ENCODE measurements at places on chromosomes 3 and 15.

GRCh38 chr3:120024103-120024502 lies 70.1 kb downstream of the GSK3B start:
- no peak for DNase-seq

- no peak for DNase-seq
Observed at GRCh38 chr3:164465172-164465571, 613.1 kb downstream of the SI start.

DNA sequence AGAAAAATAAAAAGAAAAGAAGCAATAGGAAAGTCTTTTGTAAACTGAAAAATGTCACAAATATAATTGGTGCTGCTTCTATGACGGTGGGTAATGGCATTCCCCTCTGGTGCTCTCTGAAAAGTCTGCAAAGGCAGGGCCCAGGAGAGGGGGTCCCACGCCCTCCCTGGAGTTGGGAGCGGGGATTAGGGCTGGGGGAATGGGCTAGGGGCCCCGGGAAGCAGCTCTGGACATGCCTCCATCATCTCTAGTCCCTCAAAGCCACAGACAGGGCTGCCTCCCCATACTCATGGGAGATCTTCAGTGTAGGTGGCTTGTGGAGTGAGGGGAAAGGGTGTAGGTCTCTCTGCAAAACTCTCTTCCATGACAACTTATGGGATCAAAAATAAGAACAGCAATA lies 7.8 kb upstream of the RHCG start:
- no peak for DNase-seq

GRCh38 chr3:112889357-112889756 lies 42.7 kb upstream of the CD200R1L start:
- DNase-seq, result no peak

DNA sequence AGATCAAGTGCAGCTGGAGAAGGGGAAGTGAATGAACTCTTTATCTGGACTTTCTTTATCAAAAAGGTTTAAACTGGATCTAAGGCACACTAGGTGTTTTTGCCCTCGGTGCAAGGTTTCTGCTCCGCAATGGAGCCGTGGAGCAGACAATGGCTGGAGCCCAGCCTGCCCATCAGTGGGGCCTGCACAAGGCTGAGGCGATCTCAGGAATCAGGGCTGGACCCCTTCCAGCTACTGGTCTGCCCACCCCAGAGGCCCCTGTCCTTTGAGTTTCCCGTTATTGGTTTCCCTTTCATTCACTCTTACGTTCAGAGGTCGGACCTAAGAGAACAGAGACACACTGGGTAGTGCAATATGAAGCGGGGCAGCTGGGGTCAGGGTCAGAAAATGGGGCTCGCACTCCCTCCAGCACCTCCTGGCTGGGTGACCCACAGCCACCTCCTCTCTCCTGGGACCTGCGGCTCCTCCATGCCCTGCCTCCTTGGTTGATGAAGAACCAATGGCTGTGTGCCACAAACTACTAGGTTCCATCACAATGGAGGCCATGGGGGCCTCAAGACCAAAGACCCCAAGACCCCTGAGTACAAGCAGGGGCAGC lies 164.6 kb downstream of the CHSY1 start:
- DNase-seq, result no peak

DNA sequence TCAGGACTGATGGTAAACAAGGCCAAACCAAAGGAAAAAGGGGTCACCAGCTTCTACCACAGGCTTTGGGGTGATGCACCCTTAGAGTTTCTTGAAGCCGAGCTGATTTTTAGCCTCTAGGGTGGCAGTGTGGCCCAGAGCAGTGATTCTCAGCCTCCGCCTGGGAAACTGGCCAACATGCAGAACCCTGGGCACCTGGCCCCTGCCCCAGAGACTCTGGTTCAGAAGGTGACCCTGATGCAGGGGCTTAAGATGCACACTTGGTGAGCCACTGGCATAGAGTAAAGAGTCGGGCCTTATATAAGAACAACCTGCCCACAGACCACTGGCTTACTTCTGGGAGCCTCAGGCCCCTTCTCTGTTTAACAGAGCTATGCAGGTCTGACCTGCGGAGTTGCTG lies 44.5 kb downstream of the SYNM start:
- DNase-seq, result no peak

- no peak for DNase-seq
Observed at GRCh38 chr3:32276279-32276841, 37.9 kb downstream of the CMTM8 start.

GRCh38 chr3:27978440-27978839 lies 256.3 kb upstream of the EOMES start:
- no peak for DNase-seq

DNA sequence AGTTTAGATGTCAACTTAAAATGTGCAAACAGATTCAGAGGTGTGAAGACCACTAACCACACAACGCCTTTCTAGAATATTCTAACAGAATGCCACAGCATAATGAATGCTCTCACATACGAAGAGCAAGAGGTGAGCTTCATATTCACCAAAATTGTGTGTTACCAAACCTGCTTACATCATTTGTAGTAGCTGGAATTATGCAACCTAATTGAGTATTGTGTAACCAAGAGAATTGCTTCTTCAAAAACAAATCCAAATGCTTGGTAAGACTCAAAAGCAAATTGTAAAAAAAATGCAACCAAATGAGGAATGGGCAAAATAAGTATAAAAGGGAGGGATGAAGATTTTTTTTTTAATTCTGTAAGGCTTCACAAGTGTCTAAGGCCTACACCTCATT lies 160.7 kb downstream of the TAFA4 start:
- no peak for DNase-seq

DNA sequence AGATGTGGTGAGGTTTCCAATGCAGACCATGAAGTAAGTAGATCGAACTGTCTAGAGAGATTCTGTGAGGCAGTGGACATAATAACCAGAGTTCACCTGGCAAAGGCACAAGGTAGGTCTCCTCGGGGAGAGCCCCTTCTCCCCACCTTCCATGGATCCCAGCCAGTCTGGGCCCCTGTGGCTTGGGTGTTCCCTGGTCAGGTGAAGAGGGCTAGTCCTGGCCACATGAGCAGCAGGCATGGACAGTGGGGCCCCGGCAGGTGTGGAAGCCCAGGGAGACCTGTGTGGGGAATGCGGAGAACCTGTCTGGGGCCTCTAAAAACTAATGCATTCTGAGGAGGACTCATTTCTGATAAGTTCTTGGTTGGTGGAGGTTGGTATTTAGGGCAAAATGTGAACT lies 241.4 kb upstream of the TRIM42 start:
- no peak for DNase-seq

DNA sequence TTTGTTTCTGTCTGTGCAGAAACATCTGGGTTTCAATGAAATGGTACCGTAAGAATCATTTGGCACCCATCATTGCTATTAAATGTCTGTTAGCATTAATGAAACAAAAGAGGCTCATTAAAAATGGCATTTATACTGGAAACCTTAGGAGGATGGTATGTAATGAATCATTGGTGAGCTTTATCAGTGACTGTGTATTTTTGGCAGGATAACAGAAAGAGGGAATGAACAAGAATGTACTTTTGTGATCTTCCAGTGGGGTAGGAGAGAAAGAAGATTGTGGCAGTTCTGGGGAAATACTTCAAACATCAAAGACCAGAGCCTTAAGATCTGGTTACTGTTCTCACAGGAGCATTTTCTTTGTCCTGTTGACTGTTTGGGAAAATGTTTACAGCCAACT lies 4.7 kb upstream of the DCBLD2 start:
- DNase-seq, result no peak

DNA sequence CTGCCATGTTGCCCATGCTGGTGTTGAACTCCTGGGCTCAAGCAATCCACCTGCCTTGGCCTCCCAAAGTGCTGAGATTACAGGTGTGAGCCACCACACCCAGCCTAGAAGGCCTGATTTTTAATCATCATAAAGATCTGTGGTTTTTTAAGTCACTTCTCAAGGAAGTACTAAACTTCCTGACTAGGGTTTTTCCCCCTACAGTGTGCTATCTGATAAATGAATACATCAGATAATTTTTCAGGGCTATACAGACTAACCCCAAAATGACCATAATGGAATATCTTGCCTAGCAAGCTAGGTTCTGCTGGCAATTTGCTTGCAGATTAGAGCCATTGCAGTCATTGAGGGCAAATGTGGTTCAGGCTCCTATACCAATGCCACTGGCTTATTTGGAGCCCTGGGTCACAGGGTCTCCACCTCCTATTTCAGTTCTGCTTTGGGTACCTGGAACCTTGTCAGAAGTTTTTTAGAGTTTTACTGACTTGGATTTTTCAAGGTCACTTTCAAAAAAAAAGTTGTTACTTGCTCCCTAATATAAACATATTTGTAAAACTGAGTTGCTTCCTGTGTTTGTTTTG lies 80.8 kb downstream of the SLC49A4 start:
- no peak for DNase-seq

Measured in occipital lobe (tissue), 3 donors.